Activated CD4-positive, alpha-beta T cell treated with anti-CD3 and anti-CD28 coated beads, Interleukin-2, amount 10 ng/mL, durations not matched to agents 24 days and 14 days (primary cell): ENCODE measurements at places on chromosomes 12 and 14. TPM values are rescaled to one million over a fixed set of nuclear protein-coding genes. Genes with fewer than 3 reads are reported as not detected.

The KRT6C gene
- not detected in 2 replicates for total RNA-seq

The CLEC1A gene
- total RNA-seq: not detected in 2 replicates

The KRT72 gene
- total RNA-seq: 0.09 TPM in 1 of 2 replicates, not detected in the other

The SSTR1 gene
- not detected in 2 replicates for total RNA-seq

The FOXG1 gene
- not detected in 2 replicates for total RNA-seq

The RIN3 gene
- total RNA-seq: 21.5 and 21.6 TPM in 2 replicates

The APOF gene
- total RNA-seq: not detected in 2 replicates

DNA sequence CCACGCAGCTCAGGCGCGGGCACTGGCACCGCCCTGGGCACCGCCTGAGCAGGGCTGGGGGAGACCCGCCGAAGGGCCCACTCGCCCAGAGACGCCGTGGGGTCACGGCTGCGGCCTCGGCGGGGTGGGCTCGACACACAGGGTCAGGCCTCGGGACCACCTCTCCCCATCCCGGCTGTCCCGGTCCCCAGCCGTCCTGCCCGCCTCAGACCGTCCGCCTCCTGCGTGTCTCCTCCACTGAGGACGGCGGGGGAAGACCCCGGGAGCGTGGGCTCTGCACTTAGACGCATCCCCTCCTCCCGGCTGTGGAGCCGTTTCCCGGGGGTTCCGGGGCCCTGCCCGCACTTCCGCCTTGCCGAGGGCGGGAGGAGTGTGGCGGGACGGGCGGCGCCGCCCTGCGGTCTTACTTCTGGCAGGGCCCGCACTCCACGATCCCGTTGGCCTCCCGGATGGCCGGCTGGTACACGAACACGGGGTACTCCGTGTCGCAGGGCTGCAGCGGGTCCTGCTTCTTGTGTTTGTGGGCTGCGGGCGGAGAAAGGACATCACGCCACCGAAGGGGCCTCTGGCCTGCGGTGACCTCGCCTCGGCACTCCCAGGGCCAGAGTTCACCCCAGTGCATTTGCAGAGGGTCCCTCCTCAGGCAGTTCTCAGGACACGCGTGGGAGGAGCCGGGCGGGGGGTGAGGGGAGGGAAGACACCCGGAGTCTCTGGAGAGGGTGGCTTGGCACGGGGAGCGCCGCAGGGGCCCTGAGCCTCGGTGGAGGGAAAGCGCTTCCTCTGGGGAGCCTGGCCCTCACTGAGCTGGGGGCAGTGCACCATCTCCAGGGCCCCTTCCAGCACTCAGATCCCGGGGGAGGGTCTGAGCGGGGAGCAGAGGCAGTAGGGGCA, 23.1 kb upstream of the LRTM2 start:
- peaks cover 5% of the 10 kb centered on the region for H3K4me1 ChIP-seq
- peak overlapping the region; percentile 86 for H3K4me3 ChIP-seq
- DNase-seq: peak; percentile 87
- peak overlapping the region; percentile 89 for H3K27ac ChIP-seq
- no peaks in the 10 kb centered on the region for H3K27me3 ChIP-seq

DNA sequence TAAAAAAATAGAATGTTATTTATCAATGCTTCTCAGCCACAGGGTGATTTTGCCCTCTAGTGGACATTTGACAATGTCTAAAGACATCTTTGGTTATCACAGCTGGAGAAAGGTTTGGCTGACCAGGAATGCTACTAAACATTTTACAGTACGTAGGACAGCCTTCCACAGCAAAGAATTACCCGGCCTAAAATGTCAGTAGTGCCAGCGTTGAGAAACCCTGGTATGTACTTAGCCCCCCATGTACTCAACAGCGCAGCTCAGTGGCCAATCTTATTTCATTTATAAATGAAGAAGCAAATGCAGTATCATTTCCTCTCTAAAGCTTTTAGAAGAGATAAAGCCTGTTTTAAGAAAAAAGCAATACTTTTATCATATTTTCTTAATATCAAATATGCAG, 5.8 kb downstream of the MARK3 start:
- no peak overlapping the region for H3K27ac ChIP-seq
- peaks cover 7% of the 10 kb centered on the region for H3K36me3 ChIP-seq
- DNase-seq: peak; percentile 81

DNA sequence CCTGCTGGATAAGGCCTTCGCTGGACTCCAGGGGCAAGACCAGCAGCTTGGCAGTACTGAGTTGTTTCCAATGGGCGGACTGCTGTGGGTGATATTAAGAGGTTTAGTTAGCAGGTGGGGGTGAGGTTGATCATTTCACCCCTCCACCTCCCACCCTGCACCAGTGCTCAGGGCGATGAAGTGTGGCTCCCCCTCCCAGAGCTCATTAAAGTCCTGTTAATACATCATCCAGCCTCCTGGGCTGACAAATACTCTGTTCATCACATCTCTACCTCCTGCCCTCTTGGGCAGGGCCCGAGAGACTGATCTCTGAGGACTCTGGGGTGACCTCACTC, 2.4 kb upstream of the FIGNL2 start:
- H3K4me3 ChIP-seq: no peak overlapping the region
- DNase-seq: no peak
- peaks cover 2% of the 10 kb centered on the region for H3K36me3 ChIP-seq
- H3K27ac ChIP-seq: no peak overlapping the region
- peaks cover 9% of the 10 kb centered on the region for H3K4me1 ChIP-seq
- peaks cover 43% of the 10 kb centered on the region for H3K27me3 ChIP-seq

GRCh38 chr12:59833408-59833807, 237.6 kb downstream of the SLC16A7 start:
- no peaks in the 10 kb centered on the region for H3K4me1 ChIP-seq
- H3K36me3 ChIP-seq: no peaks in the 10 kb centered on the region
- no peaks in the 10 kb centered on the region for H3K27me3 ChIP-seq
- DNase-seq: peak; percentile 7
- no peak overlapping the region for H3K4me3 ChIP-seq
- H3K27ac ChIP-seq: no peak overlapping the region

GRCh38 chr14:104116756-104117340, 21.5 kb upstream of the KIF26A start:
- H3K36me3 ChIP-seq: no peaks in the 10 kb centered on the region
- H3K4me1 ChIP-seq: no peaks in the 10 kb centered on the region
- H3K27ac ChIP-seq: no peak overlapping the region

DNA sequence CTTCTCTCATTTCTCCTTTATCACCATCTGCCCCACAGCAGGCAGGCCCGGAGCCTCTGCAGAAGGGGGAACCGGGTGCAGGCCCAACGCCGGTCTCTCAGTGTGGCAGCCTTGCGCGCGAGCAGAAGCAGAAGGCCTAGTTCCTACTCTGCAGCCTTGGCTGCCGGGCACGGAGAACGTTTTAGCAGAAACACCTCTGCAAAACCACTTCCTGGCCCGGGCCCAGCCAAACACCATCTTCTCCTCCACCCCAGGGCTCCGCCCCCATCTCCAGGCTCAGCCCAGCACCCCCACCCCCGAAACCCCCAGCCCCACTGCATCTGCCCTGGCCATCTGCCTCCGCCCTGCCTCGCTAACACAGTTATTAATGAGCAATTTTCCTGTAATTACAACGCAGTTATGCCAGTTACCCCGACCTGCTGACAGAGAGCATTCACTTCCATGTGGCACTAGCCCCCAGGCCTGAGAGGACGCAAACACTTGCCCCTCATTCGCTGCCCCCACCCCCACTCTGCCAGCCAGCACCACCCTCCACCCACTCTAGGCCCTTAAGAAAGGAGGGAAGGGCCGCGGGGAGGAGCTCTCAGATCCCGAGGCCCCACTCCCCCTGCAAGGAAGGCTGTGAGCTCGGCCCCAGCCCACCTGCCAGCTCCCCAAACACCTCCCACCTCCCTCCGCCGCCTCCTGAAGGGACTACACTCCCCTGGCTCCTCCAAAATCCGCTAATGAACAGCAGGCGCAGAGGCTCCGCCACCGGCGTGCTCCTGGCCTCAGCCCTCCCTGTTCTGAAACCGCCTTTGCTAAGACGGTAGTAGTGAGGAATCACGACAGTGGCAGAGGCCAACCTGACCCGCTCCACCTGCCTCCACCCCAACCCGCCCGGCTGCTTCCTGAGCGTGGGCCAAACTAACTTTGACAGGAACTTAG, 44.7 kb upstream of the FBRSL1 start:
- peak; percentile 95 for DNase-seq
- peak overlapping the region; percentile 99 for H3K27ac ChIP-seq
- peaks cover 33% of the 10 kb centered on the region for H3K4me1 ChIP-seq
- H3K4me3 ChIP-seq: peak overlapping the region; percentile 98

DNA sequence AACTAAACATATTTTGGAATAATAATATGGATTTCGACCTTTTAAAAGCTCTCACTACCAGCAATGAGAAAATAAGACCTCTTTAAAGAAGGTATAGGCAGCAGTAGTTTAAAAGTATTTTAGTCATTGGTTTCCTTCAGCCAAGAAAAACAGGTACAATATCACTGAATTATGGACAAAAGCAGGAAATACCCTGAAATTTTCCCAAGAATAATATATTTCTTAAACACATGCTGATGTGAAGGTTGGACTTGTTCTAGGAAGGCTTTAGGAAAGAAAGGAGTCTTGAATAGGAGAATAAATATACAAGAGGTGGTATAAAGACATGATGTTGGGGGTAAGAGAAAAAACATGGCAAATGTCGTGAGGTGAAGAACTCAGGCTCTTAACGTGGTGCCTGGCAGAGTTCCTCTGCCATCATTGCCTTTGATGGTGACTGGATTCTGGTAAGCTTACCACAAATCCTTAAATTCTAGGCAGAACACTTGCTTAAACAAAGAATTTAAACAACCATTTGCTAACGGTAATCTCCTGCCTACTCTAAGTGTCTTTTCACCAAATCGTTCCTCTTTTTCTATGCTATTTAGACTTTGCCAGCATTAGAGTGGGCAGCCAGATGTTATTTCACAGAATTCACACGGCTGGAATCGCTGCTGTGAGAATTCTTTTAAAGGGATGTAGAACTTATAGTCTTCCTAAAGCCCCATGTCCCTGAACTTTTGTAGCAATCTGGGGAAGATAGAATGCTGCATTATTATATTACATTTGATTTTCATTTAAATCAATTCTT, 11.9 kb upstream of the NUDT4 start:
- no peak overlapping the region for H3K4me3 ChIP-seq
- DNase-seq: no peak
- H3K4me1 ChIP-seq: peaks cover 14% of the 10 kb centered on the region
- H3K27ac ChIP-seq: no peak overlapping the region
- H3K36me3 ChIP-seq: no peaks in the 10 kb centered on the region
- H3K27me3 ChIP-seq: peaks cover 2% of the 10 kb centered on the region

GRCh38 chr12:6272300-6273204, 37.9 kb upstream of the PLEKHG6 start:
- H3K27me3 ChIP-seq: peaks cover 24% of the 10 kb centered on the region
- no peaks in the 10 kb centered on the region for H3K36me3 ChIP-seq
- no peak for DNase-seq

DNA sequence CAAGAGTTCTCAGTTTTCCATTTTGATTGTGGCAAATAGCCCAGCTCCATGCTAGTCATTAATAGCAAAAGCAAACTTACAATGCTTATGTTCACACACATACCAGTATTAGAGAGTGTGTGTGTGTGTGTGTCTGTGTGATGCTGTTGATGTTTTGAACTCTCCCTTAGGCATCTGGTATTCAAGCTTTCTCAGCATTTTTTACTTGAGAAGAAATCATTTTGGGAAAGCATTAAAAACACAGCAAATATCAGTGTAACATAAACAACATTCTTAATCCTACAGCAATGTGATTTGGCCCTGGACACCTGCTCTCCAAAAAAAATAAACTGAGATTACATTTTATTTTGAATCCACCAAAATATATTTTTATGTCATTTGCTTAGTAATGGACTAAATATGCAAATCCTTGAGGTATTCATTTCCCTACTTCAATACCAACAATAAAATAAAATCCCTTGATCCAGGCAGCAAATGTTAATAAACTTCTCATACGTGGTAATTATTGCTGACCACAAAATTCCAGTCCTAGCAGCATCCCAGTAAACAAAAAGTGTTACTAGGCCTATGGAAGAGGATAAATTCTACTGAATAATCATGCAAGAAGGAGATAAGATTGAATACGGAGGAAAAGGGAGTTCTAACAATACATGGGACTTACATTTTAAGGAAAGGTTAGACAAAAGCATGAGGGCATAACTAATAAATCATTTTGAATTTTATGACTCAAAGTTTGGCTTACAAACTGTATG, 249.5 kb upstream of the CLEC14A start:
- no peak overlapping the region for H3K27ac ChIP-seq
- H3K4me3 ChIP-seq: no peak overlapping the region
- no peaks in the 10 kb centered on the region for H3K27me3 ChIP-seq
- no peaks in the 10 kb centered on the region for H3K36me3 ChIP-seq
- H3K4me1 ChIP-seq: no peaks in the 10 kb centered on the region

- H3K4me3 ChIP-seq: no peak overlapping the region
- H3K4me1 ChIP-seq: peaks cover 21% of the 10 kb centered on the region
- H3K27me3 ChIP-seq: no peaks in the 10 kb centered on the region
- no peaks in the 10 kb centered on the region for H3K36me3 ChIP-seq
- H3K27ac ChIP-seq: peak overlapping the region; percentile 34
- no peak for DNase-seq
Measured at GRCh38 chr12:122062832-122063693, 15.5 kb upstream of the MLXIP start.
